ENCODE measurements at places on chromosomes 1 and 21.
A peak's percentile ranks its signal among the peaks of the same experiment; 100 is the strongest.

GRCh38 chr21:43613755-43614638, 45.3 kb downstream of the HSF2BP start:
- DNase-seq, result no peak

- DNase-seq, result no peak
These were observed 318.9 kb downstream of the AJAP1 start for GRCh38 chr1:4973341-4973740.

- DNase-seq, result no peak
These were observed 106.3 kb downstream of the BEND5 start for GRCh38 chr1:48670234-48671020.

- no peak for DNase-seq
These were observed 1.8 kb downstream of the JMJD4 start for GRCh38 chr1:227733309-227733705.

- no peak for DNase-seq
These were observed 1.5 kb upstream of the PRDX6 start for GRCh38 chr1:173475564-173476196.

GRCh38 chr21:43364261-43364510, 62.7 kb downstream of the SIK1 start:
- no peak for DNase-seq

DNA sequence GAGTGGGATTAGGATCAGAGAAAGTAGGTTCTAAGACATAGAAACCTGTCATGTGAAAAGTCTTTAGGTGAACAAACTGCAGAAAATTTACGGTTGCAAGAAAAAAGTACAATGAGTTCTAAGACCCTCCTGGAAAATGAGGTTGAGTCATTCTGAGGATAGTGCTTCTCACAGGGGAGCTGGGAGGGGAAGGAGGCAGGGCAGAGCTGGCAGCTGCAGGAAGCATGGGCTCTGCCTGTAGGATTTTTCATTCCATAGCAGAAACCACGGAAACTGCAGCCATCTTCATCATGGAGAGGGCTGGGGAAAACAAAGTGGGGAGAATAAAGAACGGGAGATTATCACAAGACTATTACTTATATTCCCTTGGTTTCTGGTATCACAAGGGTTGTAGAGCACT, 25.8 kb upstream of the THEM4 start:
- no peak for DNase-seq

- no peak for DNase-seq
These were observed 29.4 kb downstream of the VPS26C start for GRCh38 chr21:37237764-37238163.

DNA sequence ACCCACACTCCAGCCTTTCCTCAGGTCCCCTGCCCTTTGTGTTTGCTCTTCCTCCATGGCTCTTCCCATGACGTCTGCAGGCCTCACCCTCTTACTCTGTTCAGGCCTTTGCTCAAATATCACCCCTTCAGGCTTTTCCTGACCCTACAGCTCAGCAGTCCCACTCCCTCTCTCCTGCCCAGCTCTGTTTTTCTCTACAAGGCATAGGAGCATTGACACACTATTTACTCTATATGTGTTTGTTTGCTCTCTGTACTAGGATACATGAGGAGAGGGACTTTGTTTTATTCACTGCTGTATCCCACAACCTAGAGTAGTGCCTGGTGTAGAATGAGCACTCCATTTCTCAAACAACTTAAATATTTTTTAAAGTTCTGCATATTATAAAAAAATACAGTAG, 107.4 kb upstream of the COA6 start:
- no peak for DNase-seq

DNA sequence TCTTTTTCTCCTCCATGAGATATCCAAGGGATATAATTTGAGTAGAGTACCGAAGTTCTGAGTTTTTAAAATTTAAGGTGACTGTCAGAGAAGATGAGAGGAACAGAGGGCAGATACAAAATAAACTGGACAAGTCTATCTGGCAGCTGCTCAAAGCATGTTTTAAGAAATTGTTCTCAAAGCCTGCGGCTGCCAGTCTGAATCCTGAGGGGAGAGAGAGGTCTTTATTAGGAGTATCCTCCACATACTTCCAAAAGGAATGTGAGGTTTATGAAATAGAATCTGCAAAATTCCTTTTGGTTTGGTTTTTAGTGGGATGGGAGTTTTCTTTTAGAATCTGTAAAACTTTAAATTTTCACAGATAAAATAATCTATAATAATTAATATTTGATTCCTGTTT, 41.3 kb downstream of the TTC13 start:
- DNase-seq, result no peak

GRCh38 chr1:10398278-10398733, 558 bp upstream of the PGD start:
- no peak for DNase-seq

GRCh38 chr1:39214021-39214713, 9.7 kb downstream of the MACF1 start:
- no peak for DNase-seq

GRCh38 chr21:32795802-32796559, 24.4 kb upstream of the PAXBP1 start:
- DNase-seq, result no peak

GRCh38 chr1:76577525-76578185, 289.6 kb upstream of the ST6GALNAC5 start:
- no peak for DNase-seq

DNA sequence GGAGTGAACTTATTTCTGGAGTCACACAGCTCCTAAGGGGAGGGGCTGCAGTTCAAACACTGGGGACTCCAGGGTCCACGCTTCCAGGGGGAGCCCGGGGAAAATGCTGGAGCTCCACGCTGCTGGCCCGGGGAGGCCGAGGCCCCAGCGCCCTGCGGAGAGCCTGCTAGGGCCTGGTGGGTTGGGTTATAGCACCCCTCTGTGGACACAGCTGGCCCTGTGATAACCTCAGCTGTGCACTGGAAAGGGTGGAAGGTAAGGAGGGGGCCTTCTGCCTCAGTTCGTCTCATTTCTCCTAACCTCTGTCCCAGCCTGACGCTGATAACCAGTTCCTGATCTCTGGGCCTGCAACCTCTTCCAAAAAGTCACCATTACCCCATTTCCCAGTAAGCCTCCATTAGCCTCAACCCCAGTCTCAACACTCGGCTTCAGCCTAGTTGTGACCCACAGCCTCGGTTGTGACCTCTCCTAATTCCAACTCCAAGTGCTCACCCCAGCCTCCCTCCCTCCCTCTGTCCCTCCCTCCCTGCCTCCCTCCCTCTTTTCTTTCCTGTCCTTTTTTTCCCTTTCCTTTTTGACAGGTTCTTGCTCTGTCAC, 7.1 kb downstream of the NBL1 start:
- no peak for DNase-seq

GRCh38 chr1:184433956-184434502, 47.2 kb downstream of the C1orf21 start:
- DNase-seq, result no peak

GRCh38 chr21:17858747-17859146, 39.6 kb upstream of the C21orf91 start:
- DNase-seq, result no peak

GRCh38 chr21:39161064-39161463, 22.2 kb downstream of the PSMG1 start:
- DNase-seq, result no peak

DNA sequence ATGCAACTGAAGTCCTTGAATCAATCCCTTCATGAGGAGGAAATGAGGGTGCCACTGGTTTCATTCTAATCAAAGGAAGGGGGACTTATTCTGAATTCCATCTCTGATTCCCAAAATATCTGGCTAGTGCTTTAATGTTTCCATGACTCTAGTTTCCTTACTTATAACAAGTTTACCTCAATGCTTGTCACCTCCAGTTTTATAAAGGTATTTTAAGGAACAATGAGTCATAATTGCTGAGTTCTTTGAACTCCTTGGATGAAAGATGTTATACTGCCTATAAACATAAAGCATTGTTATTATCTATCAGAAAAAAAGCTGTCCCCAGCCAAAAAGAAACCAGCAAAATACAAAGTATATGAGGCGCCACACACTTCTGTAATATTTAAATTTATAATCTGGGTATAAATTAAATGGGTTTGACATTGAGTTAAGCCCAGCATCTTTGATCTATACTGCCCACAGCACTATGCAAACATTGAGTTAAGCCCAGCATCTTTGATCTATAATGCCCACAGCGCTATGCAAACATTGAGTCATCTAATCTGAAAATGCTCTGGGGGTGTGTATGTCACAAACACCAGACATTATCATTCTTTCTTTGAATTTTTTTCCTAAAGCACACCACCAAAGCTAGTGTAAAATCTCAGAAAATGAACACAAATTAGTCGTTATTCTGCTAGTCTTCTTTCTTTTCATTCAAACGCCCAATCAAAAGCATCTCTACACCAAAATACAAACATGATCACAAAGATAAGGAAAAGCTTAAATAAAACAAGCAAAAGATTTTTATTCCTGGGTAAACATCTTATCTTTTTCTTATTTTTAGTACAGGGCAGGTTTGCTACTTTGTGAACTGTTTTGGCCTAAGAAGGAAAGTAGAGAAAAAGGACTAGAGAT, 11.5 kb upstream of the CXADR start:
- no peak for DNase-seq

- no peak for DNase-seq
These were observed 97.6 kb downstream of the VAV3 start for GRCh38 chr1:107867422-107867821.

- DNase-seq, result no peak
These were observed 74.7 kb downstream of the RAP1GAP start for GRCh38 chr1:21594501-21594900.

DNA sequence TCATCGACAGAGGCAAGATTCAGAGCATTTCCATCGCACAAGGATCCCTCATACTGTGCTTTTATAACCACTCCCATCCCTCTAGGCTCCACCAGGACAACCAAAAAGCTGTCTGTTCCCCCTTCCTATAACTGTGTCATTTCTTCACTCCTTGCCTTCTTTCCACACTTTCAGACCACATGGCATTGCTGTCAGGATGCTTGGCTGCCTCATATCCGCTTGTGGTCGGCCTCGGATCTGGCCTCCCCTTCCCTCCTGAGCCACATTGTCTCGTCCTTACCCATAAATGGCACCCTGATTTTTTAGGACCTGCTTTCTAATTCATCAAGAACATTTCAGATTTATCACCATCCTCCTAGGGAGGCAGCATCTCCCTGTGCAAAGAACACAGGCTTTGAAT, 80.5 kb downstream of the HIVEP3 start:
- no peak for DNase-seq

GRCh38 chr1:44613941-44614340, 60.3 kb downstream of the TMEM53 start:
- DNase-seq, result no peak

DNA sequence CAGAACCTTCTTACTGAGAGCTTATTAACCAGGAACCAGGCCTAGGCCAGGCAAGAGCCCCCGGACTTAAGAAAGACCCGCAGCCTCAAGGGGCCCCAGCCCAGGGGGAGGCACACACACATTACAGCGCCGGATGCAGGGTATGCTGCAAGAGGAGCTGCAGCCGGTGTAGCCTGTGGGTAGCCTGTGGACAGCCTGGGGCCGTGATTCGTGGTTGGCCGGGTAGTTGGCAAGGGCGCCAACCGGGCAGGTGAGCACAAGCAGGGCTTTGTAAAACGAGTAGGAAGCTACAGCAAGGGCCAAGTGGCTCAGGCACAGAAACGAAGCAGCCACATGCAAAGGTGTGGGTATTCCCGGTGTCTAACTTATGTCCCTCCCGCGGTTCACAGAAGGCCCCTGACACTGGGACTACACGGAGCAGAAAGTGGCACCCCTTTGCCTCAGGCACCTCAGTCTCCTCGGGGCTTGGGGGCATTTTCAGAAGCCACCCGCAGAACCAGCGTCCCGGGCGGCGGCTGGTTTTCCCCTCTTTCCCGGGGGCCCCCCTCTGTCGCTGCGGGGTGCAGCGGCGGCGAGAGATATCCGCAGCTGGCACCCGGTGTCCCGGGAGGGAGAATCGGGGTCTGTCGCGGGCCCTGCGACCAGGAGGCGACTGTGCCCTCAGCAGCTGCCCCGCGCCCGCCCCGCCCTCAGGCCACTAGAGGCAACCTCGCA, 40.8 kb downstream of the KIAA1614 start:
- DNase-seq, result peak; percentile 6

DNA sequence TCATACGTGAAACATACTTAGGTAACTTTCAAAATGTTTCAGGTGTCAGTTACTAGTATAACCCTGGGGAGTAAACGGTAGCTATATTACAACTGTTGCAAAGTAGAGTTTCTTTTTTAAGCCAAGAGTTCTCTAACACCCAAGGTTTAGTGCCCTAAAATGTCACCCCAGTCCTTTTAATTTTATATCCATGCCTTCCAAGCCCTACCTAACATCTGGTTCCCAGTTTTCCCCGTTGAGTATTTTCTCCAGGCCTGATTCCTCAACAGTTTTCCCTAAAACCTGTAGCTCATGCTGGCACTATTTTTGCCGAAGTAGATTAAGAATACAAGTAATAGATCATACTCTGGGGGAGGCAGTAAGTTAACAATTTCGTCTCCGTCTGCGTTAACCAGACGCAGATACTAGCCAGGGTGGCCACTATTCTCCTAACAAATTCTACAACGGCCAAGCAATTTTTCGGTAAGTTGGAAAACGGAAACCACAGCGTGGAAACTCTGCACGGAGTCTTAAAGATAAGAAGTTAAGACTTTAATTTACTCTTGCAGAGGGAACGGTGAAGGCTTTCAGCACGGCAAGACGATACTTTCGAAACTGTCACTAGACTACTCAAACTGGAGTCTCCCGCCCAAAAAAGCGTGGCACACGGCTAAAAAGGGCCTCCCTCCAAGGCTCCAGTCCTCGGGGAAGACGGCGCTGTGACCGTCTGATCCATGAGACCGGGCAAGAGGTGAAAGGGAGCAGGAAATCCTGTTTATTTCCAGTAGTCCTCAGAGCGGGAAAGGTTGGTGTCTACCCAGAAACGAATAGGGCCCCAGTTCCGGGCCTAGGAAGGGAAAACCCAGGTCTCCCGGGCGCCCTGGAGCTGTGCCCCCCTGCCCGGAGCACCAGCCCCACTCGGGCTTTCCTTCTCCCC, 945 bp downstream of the SRSF4 start:
- DNase-seq, result no peak

DNA sequence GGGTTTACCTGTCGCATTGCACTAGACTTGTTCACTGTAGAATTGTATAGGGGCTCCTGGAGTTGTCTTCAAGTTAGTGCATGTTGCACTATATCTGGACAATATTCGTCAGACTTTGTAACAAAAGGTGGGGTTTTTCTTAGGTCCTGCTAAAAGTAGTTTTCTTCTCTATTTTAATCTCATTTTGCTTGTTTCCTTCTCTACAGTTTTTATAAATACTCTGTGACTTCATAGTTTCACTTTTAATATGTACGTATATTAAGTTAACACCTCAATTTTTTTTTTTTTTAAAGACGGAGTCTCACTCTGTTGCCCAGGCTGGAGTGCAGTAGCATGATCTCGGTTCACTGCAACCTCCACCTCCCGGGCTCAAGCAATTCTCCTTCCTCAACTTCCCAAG, 26.5 kb upstream of the MRPS6 start:
- no peak for DNase-seq

DNA sequence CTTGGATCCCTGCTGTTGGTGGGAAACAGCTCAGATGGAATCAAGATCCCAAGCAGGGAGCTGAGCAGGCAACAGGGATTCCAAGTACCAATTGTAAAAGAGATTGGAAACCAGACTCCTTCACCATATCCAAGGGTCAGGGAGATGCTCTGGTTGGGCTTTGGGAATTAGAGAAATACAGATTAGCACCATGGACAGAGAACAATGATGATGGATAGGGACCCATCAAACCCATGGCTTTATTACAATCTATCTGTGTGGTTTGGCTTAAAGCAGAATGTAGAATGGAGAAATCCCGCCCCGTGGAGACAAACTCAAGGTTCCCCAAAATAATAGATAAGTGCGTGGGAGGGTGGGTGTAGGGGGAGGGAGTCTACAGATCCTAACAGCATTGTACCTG, 120.7 kb upstream of the CSF3R start:
- DNase-seq, result no peak

- DNase-seq, result no peak
These were observed 4.1 kb downstream of the TAGLN2 start for GRCh38 chr1:159921251-159921650.
